T follicular helper cell (primary cell): ENCODE measurements at places on chromosomes 5 and 9.

DNA sequence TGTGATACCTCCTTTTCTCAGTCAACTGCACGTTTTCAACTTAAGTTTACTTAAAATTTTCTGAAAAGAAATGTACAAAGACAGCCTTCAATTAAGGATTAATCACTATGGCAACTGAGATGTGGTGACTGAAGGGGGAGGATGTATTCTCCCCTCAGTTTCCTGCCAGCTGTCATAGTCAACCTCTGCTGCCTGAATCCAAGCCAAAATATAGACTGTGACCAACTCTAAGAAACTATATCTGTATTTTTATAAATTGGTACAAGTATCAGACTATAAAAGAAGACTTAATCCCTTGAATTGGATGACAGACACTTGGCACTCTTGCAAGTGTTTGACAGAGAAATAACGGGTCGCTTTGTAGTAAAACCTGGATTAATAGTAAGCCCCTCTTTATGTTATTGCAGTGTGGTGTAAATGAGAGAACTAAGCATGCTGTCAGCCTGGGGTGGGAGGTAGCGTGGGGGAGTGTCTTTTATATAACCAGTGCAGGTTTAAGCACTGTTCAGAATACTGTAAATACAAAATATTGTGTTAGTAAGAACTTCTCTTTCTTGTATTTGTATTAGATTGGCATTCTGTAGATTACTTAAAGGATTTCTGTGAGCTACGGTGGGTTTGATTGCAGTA is 106.4 kb downstream of the ERCC6L2 start:
- DNase-seq, result no peak

DNA sequence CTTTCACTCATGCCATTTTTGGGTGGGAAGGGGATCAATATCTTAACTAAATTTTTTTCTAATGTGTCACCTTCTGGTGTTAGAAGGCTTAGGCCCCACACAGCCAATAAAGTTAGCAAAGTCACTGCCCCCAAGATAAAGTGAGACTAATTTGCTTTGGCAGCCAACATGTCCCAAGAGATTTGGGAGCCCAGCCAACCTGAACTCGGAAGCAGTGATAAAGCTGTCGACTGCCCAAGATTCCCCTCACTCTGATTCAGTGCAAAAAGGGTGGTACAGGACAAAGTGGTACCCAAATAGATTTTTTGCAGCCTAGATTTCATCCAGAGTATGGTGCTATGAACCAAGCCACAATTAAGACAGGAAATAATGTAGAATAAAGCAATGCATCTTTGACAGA is 572.5 kb upstream of the ARRDC3 start:
- no peak for DNase-seq

- no peak for DNase-seq
Observed at GRCh38 chr5:172434251-172434650, 20.1 kb downstream of the SH3PXD2B start.

- no peak for DNase-seq
Observed at GRCh38 chr9:135885100-135885853, 22.1 kb downstream of the CAMSAP1 start.

DNA sequence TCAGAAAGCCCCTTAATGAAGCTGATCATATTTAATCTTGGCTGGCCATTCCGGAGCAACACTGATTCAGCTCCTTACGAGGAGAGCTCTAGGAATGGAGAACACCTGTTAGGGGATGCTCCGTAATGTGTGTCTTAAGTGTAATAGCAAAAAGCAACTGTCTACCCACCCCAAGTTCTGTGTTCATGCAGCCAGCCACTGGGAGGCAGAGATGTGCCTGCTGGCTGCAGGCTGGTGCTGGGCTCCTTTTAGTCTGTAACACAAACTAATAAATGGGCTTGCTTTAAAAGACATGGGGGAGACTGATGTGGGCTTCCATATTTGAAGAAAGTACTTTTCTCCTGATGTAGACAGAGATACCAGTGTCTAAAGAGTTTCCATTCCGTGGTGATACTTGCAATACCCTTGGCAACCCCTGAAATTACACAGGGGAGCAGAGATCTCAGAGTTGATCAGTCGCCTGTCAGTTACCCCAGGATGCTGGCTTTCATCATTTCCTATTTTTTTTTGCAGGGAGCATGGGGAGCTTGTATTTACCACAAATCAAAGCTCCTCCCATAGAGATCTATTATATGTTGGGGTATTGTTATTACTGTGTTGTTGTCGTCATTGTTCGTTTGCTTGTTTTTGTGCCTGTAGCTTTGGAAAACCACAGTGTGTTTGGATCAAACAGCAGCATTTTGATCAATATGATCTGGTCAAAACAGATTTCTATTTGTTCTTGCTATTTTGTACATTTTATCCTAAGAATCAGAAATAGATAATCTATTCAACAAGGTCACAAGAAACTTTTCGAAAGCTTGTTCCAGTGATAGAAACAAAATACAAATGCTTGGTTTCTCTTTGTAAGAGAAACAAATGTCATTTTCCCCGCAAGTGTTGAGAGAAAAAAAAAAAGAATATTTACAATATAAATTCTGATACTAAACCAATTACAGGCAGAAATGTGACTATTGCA is 65.8 kb downstream of the MTX3 start:
- no peak for DNase-seq

DNA sequence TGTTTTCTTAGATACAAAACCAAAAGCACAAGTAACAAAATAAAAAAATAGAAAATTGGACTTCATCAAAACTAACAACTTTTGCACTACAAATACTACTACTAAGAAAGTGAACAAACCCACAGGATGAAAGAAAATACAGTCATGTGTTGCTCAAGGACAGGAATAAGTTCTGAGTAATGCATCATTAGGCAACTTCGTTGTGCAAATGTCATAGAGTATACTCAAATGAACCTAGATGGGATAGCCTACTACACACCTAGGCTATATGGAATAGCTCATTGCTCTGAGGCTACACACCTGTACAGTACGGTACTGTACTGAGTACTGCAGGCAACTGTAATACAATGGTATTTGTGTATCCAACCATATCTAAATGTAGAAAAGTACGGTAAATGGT is 88.3 kb downstream of the RAPGEF1 start:
- no peak for DNase-seq

DNA sequence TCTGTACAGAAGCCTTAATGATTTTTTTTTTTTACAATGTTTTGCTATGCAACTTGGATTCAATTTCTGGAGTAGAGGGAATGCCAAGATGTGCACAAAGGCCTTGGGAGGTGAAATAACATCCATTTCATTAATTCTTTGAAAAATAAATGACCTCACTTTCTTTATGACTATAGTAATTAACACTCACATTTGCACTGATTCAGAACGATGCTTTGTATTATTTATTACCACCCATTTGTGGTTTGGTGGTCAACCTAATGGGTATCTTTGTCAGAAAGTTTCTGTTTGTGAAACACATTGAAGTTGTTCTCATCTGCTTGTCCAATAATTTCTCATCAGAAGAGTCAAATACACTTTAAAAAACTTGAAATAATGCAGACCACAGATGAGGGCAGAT is 169.3 kb downstream of the NTRK2 start:
- no peak for DNase-seq

- DNase-seq, result no peak
Observed at GRCh38 chr9:14300040-14300439, 13.9 kb downstream of the NFIB start.

DNA sequence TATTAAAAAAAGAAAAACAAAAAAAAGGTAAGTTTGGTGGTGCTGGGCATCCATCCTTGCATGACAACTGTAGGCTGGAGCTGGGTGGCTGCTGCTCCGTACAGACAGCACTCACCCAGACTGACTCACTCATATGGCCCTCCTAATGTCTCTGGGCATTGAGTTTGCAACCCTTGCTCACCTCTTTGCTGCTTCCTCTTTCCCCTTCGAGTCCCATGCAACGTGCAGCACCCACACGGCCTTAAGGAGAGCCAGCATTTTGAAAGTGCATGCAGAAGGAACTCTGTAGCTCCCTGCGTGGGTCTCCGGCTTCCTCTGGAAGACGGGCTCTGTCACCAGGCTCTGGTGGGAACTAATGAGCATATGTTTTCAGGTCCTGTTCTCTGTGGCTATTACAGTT is 60.5 kb upstream of the ENTREP1 start:
- DNase-seq, result no peak

- no peak for DNase-seq
Observed at GRCh38 chr5:103894882-103895281, 332.3 kb upstream of the NUDT12 start.

GRCh38 chr5:109786206-109786855 is 96.6 kb downstream of the MAN2A1 start:
- DNase-seq, result no peak

GRCh38 chr9:88891040-88891439 is 100.2 kb upstream of the S1PR3 start:
- DNase-seq, result no peak

DNA sequence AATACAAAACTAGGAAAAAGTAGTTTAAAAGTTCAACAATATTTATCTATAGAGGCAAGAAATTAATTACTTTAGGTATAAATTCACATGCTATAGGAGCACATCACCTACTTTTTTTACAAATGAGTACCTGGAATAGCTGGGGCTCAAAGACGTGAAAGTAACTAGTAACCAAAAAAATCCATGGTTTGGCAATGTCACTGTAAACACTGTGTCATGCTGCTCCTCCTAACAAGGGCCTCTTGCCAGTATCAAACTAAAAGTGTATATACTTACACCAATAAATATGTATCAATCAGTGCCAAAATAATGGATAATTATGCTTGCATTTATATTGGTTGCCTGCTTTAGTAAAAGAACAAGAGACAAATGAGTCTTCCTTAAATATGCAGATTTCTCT is 78.9 kb downstream of the AP3B1 start:
- no peak for DNase-seq

GRCh38 chr5:171316258-171317121 is 7.4 kb downstream of the TLX3 start:
- no peak for DNase-seq

GRCh38 chr5:122124766-122125165 is 4.6 kb upstream of the ZNF474 start:
- DNase-seq, result no peak

DNA sequence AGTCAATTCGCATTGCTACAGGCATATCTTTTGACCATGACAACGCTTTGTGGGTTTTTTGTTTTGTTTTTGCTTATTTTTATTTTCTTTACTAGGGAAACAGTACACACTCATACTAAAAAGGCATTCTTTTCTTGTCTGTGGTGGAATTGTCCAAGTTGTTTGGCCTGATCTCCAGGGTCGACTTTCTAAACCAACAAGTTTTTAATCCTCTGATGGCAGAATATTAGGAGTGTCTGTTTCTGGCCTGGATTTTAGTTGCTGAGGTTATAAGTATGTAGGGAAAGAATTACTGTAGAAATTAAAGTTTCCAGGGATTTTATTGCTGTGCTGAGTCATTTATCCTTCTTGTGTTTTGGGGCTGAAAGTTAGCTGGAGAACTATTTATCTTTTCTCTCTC is 218.5 kb downstream of the TAF11L14 start:
- DNase-seq, result no peak

DNA sequence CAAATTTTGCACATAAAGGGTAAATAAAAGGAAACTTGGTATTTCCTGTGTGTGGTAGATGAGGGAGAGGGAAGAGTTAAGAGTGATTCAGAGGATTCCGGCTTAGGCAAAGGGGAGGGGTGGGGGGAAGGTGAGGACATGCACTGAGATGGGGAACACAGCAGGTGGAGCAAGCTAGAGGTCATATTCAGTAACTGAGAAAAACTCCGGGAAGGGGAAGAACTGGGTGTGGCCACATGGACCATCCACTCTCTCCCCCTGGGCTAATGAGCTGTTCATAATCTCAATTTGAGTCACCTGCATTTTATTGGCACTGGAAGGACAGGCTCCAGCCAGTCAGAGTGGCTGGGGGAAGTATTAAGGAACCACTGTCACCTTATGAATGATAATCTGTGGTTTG is 45.1 kb upstream of the UGCG start:
- no peak for DNase-seq

GRCh38 chr5:61286446-61287132 is 45.5 kb upstream of the ZSWIM6 start:
- no peak for DNase-seq

GRCh38 chr5:96114736-96115135 is 153.1 kb upstream of the ELL2 start:
- DNase-seq, result no peak

DNA sequence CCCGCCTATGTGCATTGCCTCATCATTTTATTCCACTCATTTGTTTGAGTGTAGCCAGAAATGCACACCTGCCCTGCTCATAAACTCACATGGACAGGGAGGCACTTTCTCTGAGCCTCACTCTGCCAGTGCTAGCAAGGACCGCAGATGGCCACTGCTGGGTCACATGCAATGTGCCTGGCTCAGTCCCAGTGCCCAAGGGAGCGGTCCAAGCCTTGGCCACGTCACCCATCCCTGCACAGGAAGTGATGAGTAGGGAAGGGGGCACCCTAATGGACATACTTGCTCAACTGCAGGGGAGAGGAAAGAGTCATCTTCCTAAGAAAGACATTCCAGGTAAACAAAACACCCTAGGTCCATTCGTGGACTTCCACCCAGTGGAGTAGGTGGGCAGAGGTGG is 630.9 kb downstream of the IRX1 start:
- DNase-seq, result no peak

DNA sequence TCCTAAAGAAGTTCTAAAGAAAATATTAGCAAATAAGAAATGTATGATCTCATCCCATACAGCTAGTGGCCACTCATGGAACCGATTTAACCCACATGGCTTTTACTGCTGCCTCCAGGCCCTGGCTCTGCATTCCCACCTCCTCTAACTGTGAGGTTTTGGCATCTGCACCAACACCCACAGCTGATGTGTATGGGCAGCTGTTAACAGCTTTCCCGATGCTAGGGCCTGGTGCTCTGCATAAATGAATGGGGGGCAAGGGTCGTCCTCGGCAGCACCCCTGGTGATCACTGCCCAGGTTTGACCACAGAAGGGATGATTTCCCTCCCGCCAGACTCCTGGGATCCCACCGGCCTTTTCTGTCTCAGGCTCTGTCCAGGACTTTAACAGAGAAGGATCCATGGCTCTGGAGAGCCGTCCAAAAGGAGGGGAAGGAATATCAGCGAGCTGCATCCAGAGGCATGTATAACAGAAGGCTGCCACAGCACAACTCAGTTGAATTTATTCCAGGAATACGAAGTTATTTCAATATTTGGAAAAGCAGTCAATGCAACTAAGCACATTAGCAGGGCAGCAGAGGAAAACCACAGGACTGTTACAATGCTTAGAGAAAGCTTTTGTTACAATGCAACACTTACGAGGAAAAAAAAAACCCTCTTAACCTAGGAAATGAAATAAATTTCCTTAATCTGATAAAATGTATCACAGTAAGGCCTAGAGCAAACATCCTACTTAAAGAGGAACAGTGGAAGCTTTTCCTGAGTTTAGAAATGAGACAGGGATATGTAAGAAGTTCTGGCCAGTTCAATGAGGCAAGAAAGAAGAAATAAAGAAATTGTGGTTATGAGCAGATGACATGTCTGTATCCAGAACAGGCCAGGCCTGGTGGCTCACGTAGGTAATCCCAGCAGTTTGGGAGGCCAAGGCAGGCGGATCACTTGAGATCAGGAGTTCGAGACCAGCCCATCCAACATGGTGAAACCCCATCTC is 63.1 kb downstream of the NACC2 start:
- no peak for DNase-seq

GRCh38 chr5:55895346-55895745 is 44.2 kb downstream of the IL31RA start:
- no peak for DNase-seq

- DNase-seq, result no peak
Observed at GRCh38 chr9:91174772-91175171, 186.9 kb downstream of the AUH start.
